HS-27A (cell line): ENCODE measurements at places on chromosomes 7 and 10.
A peak's percentile ranks its signal among the peaks of the same experiment; 100 is the strongest.

DNA sequence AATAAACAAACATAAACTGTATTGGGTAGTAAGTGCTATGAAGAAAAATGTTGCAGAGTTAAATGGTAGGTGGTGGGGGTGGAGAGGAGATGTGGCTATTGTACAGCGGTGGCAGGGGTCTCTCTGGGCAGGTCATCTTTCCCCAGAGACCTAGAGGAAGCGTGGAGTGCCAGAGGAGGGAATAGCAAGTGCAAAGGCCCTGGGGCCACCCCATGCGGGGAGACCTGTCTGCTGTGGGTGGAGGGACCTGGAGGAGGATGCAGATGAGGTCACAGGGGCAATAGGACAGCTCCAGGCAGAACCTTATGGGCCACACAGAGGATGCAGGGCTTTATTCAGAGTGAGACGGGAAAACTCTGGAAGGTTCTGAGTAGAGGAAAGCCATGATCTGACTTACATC lies 47.5 kb downstream of the DLG5 start:
- DNase-seq: no peak

DNA sequence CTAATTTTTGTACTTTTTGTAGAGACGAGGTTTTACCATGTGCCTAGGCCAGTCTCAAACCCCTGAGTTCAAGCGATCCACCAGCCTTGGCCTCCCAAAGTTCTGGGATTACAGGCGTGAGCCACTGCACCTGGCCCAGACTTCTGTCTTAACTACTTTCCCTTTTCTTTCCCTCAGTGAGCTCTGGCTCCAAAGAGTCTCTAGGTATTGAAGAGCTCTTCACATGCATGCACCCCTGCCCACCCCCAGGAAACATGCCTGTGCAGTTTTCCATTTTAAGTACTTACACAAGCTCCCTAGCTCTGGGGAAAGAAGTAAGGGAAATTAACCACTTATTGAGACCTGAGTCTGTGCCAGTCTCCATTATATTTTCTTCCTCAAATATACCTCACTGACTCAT lies 2.0 kb downstream of the MYOZ1 start:
- no peak for DNase-seq

- DNase-seq: no peak
Measured at GRCh38 chr10:56585447-56586171, 224.6 kb upstream of the ZWINT start.

DNA sequence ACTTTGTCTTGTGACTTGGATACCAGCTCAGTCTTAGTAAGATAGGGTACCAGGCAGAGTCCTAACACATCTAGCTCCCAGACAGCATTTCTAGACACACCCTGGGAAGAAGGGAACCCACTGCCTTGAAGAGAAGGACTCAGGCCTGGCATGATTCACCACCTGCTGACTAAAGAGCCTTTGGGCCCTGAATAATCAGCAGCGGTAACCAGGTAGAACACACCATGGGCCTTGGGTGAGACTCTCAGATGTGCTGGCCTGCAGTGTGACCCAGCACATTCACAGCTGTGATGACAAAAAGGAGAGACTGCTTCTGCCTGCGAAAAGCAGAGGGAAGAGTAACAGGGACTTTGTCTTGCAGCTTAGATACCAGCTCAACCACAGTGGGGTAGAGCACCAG lies 10.4 kb upstream of the TNKS2 start:
- DNase-seq: no peak

DNA sequence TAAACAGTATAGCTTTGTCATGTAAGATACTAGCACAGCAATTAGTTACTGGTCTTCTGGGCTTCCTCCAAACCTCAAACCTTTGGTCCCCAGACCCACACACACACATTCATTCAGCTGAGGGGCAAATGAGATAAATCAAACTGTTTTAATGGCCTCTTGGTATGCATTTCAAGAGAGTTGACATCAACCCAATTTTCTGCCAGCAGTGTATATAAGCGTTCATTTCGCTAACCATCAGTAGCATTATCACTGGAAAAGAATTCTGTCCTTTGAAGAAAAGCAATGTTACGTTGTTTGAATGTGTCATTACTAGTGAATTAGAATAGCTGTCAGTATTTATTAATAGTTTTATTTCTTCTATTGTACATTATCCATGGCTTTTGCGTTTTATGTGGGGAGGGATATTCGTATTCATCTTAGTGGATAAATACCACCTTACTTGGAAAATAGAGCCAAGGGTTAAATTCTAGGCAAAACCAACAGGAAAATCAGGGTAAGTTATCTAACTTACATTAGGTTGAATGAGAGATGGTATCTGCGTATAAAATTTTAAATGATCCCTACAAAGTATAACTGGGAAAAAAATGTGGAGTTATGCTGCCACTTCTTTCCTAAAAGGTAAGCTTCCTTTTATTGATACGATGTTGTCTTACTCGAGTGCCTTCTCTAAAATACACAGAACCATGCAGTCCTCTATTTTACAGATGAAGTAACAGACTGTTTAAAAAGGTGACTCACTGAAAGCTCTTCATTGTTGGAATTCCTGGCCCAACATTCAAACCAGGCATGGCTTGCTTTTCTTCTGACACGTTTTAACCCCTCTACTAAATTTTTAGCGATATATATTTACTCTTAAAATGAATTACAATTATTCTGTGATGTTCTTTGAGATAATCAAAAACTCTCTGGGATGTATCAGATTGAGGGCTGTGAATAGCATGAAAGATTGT lies 2.0 kb upstream of the ZMYND11 start:
- DNase-seq: no peak

DNA sequence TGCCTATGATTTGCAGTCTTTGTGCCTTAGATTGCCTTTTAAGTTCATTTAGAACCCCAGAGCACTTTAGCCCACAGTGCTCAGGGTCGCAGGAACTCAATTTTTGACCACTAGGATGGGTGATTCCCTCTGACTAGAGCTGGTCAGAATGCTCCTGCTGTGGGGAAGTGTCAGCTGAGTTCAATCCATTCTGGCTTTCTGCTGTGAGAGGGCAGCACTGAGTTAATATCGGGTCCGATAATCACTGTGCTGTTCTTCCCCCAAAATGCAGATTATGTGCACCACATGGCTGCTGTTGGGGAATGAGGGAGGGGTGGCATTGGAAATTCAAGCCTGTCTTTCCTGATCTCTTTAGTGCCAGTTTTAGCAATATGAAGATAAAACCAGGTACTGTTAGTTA lies 886.4 kb downstream of the DNAJB9 start:
- no peak for DNase-seq

GRCh38 chr7:14377646-14378266 lies 388.3 kb upstream of the ETV1 start:
- peak; percentile 43 for DNase-seq

- peak; percentile 31 for DNase-seq
Measured at GRCh38 chr7:16811551-16811950, 6.8 kb upstream of the AGR2 start.

DNA sequence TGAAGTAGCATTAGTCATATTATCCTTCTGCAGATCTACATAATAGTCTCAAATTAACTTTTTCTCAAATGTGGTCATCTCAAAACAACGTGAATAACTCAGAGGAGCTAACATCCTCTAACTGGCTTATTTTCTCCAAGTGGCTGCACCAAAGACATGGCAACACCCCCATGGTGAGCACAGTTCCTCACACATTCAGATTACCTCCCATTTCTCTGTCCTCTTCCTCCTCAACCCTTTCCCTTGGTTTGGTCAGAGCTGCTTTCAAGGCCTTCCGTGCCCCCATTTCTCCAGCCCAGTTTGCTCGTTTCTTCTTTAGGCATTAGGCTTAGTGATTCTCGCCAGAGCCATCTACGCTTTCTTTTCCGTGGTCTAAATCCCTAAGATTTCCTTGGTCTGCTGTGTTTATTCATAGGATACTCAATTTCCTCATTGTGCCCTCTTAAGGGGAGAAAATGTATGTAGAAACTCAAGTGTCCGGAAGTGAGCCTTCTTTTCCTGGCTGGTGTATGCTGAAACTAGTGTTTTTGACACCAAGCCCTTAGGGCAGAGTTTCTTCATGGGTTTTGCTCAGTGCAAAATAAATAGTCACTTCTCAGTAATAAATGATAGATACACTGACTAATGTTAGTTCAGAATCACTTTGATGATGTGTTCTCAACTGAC lies 2.6 kb downstream of the MET start:
- DNase-seq: no peak

GRCh38 chr10:124322191-124322980 lies 96.3 kb downstream of the OAT start:
- no peak for DNase-seq

DNA sequence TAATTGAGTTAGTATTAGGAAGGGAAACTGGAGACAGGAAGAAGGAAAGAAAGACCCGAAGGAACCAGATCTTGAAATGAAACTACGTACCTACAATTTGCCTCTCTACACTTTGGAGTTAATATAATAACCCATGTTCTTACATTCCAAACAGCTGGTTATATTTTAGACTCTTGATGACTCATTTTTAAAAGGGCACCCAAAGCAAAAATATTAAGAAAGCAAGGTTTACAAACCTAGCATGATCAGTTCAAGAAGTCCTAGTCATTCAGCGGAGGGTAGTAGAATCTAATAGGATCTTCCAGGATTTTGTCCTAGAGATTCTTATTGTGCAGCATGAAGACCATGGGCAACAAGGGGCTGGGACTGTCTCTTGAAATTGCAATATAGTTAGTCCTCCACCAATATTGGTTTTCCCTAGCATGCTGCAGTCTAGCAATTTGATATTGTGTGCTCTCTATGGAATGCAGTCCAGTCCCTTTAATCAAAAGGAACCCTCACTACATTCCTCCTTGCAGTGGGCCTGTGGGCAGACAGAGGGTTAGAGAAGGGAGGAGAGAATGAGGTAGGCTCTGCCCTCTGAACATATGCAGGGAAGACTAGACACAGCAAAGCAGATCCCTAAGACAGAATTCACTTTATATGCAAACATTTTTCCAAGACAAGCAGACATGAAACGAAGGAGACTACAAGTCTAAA lies 230.3 kb downstream of the INHBA start:
- DNase-seq: no peak

GRCh38 chr10:33455029-33455428 lies 120.6 kb upstream of the NRP1 start:
- no peak for DNase-seq

- no peak for DNase-seq
Measured at GRCh38 chr10:69957241-69957885, 95.3 kb upstream of the MACROH2A2 start.

GRCh38 chr7:130897515-130898419 lies 163.8 kb upstream of the KLF14 start:
- no peak for DNase-seq

DNA sequence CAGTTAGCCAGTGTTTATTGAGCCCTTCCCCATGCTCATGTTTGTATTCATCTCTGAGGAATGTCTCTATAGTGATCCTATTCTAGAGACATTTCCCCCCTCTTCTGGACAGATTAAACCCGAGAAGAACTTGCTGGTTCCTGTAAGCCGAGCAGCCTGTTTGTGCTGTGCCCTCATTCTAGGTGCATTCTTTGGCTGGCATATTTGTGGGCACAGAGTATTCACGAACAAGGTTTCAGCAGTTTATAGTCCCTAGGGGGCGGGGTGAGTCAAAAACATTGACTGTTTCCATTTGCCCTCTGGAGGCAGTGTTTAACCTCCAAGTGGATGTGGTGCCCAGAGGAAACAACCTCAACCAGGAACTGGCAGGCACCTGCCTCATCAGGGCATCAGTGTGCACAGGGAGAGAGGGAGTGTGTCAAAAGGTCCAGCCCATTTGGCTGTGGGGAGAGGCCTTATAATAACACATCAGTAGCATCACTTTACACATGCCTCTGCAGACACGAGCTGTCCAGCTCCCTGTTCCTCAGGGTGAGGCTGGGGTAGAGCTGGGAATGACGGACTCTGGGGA lies 273.3 kb upstream of the LRGUK start:
- DNase-seq: peak; percentile 83

DNA sequence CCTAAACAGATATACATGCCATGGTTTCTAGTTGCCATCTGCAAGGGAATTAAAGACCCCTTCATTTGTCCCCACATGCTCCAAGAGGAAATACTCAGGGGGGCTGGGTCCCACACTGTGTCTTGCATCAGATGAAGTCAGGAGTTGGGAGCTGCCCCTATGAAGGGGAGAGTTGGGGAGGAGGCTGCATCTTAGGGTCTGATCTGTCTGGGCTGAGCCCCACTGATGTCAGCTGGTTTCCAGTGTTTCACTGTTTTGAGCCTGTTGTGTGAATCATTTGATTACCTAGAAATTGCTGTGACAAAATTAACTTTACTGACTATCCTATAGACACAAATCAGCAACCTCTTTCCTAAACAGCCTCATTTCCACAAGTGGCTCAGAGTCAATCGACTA lies 4.9 kb upstream of the ADCY1 start:
- DNase-seq: no peak

GRCh38 chr7:118858651-118859149 lies 634.2 kb downstream of the ANKRD7 start:
- DNase-seq: no peak

DNA sequence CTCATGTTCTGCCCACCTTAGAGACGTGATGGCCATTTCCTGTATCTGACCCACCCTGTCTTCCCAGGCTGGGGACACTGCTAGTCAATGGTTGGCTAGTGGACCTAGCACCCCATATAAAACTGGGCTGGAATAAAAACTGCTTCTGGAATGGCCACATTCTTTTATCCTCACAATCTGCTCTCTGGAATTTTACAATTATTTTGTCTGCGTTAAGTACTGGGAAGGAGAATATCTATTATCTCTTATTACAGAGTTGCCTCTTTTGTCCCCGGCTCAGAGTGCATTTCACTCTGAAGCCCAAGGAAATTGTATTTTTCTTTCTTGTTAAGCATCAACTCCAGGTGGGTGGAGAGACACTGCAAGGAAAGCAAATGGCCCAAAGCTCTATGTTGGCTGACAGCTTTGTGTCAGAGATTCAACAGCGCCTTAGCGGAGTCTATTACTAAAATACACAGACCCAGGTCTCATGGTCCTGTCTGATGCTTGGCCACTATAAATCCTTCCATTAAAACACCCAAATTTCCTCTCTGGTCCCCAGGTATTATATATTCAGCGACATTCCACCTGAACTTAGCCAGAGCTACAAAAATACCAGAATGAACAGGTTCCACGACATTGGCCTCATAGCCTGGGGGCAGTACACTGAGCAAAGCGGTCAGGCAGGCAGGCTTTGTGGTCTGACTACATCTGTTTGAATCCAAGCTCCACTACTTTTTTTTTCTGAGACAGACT lies 121.7 kb downstream of the PRPF18 start:
- no peak for DNase-seq

DNA sequence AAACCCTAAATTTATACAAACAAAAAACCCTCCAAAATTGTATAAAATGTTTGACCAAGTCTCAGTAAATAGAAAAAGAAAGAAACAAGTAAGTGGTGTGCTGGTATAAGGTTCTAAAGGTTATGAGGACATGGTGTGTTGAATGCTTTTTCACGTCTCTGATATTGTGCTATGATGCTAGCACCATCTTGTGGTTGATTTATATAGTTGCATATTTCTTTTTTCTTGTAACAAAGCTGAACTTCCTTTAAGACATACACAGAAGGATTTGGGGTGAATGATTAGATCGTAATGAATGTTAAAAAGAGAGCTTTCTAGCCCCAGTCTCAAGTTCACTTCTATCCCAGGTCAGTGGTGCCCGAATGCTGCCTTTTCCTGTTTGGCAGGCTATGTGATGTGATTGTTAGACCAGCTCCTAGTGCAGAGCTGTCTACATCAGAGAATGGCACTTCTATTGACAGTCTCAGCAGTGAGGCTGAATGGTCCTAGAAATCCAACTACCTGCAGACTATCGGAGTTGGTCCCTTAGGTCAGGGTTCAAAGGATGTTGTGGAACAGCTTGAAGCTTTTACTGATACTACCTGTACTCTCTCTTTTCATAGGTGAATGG lies 25.0 kb downstream of the VTI1A start:
- no peak for DNase-seq
